ENCODE measurements at places on chromosomes 11 and 22.

DNA sequence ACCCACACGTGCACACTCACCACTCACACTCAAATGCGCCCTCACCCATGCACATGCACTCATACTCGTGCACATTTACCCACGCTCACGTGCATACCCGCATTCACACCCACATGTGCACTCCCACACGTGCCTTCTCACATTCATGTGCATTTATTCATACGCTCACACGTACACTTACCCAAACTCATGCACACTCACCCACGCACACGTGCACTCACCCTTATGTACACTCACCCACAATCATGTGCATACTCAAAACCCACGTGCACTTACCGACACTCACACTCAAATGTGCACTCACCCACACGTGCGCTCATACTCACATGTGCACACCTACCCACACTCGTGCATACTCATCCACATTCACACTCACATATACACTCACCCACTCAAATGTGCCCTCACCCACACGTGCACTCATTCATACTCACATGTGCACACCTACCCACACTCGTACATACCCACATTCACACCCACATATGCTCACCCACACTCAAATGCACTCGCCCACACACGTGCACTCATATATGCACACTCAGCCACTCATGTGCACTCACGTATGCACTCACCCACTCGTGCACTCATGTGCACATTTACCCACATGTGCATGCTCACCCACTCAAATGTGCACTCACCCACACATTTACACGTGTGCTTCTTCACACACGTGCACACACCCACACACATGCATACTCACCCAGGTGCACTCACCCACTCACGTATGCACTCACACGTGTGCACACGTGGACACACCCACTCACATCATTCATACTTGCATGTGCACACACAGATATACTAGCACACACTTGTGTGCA, 84.4 kb downstream of the TRMU start:
- DNase-seq, result no peak

DNA sequence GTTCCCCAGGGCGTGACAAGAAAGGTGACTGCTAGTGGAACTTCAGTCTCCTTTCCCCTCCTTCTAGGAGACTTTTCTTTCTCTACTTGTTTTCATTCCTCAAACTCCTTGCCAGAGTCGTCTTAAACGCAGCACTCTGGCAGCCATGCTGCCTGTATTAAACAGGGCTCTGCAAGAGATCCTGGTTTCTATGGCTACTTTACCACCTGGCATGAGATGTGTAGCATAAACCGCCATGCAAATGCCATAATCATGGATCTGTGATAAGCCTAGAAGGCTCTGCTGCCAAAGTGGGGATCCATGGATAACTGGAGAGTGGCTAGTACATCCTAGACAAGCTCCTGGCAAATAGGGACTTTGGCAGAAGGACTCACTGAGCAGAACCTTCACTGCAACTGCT, 321.1 kb downstream of the CADM1 start:
- DNase-seq, result no peak

- no peak for DNase-seq
These were observed 14.9 kb downstream of the RTN4RL2 start for GRCh38 chr11:57475191-57475590.

DNA sequence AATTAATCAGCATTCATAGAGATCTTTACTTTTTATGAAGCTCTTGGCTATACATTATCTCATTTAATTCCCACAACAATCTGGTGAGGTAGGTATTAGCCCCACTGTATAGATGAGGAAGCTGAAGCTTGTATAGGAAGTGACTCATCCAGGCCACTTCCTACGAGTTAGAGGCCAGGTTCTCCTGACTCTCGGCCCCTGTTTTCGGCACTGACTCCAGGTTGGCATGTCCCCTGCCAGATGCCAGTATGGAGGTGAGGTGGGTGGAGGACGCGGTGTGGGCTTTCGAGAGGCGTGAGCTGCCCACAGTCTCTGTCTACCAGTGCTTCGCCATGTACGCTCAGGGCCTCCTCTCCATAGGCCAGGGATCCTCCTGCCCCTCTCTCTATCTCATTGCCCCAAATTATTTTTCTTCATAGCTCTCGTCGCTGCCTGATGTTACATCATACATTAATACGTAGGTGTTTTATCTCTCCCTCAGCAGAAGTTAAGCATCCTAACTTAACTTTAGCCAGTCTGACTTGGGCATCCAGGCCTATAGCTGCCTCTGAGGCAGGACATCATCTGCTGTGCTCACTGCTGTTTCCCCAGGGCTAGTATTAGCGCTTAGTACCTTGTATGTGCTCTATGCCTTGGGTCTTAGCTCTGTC, 9.0 kb downstream of the DGAT2 start:
- no peak for DNase-seq

- no peak for DNase-seq
These were observed 2.8 kb downstream of the OSM start for GRCh38 chr22:30263883-30264282.

- no peak for DNase-seq
These were observed 62.5 kb upstream of the PPARA start for GRCh38 chr22:46087816-46088277.

GRCh38 chr11:64624883-64625481, 34.0 kb downstream of the SLC22A12 start:
- DNase-seq, result no peak

- no peak for DNase-seq
These were observed 399.3 kb downstream of the CADM1 start for GRCh38 chr11:115104851-115105453.

- no peak for DNase-seq
These were observed 45.9 kb downstream of the FDX1 start for GRCh38 chr11:110475671-110476070.

- DNase-seq, result no peak
These were observed 30.6 kb upstream of the RFPL3 start for GRCh38 chr22:32327066-32327465.
